Islet precursor cell (in vitro differentiated cells): ENCODE measurements at places on chromosomes 4 and X.

DNA sequence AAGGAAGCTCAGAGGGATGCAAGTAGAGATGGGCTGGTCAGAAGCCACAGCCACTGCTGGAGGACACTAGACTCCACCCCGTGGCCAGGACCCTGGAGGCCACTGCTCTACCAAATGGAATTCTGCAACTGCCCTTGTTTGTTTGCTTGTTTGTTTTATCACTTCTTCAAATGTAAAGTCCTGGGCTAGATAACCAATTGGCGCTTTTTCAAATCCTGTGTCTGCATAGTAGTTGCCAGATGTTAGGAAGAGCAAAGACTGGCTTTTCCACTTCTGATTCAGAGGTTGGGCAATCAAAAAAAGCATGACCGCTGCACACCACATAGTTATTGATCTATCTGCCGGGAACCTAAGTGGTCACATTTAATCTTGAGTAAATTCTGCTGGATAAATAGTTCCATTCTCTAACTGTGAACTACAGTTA, 255.2 kb upstream of the SFRP2 start:
- no peak for DNase-seq

- no peak for DNase-seq
Observed at GRCh38 chr4:90293320-90293719, 166.1 kb downstream of the CCSER1 start.

GRCh38 chrX:68746988-68747387, 81.8 kb upstream of the EFNB1 start:
- DNase-seq, result no peak

- peak; percentile 51 for DNase-seq
Observed at GRCh38 chr4:156575430-156576073, 396.0 kb downstream of the PDGFC start.

DNA sequence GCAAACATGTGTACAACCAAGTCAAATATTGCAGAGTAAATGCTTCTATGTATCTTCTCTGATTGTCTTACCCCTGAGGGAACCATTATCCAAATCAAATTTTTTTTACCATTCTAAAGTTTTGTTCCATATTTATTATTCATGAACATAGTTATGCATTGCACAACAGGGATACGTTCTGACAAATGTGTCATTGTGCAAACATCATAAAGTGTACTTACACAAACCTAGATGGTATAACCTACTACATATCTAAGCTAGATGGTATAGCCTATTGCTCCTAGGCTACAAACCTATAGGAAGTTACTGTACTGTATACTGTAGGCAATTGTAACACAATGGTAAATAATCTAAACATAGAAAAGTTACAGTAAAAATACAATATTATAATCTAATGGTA, 23.4 kb downstream of the BEX3 start:
- DNase-seq, result no peak

DNA sequence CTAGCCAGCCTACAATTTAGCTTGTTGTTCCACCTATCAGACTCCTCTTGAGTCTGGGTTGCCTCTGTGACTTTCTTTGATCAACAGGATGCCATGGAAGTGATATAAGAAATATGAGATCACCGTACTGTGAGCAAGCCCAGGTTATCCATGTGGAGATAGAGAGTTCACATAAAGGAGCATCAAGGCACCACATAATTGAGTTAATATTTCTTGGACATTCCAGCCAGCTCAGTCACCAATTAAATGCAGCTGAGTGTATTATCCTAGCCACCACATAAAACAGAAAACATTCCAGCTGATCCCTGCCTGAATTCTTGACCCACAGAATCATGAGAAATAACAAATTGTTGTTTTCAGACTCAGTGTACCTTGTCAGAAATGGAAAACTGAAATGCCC, 253.6 kb downstream of the PPP1R2C start:
- DNase-seq, result no peak

GRCh38 chr4:108172753-108173598, 4.2 kb upstream of the LEF1 start:
- DNase-seq, result peak; percentile 82

DNA sequence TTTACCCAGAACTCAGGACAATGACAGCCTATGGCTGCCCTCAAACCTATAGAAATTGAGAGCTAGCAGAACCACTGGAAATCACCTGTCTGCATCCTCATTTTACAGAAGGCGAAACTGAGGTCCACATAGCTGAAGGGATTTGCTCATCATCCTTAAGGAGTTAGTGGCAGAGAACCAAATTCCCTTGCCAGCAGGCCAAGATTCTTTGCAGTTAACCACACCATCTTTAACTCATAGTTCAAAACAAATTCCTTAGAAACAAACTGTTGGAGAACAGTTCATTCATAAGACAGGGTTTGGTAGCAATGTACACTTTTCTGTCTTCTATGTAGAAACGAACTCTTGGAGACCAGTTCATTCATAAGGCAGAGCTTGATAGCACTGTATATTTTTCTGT, 37.9 kb upstream of the RAP2C start:
- DNase-seq, result no peak

DNA sequence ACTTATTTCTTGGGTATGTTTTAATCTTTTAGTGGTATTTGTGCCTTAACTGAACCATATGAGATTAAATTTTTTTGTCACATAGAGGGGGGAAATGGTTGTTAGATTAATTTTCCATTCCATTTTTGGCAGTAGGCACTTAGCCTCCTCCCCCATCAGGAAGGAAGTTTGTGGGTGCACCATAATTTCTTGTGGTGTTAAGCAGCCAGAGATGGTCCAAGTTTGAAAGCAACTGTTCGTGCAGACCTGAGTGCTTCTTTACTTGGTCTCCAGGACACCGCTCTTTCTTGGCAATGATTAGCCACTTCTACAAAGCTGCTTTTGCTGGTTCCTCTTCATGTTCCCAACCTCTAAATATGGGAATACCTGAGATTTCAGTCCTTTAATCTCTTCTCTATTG, 92.7 kb upstream of the RPL34 start:
- no peak for DNase-seq

GRCh38 chr4:182276210-182277109, 33.3 kb downstream of the TENM3 start:
- no peak for DNase-seq

DNA sequence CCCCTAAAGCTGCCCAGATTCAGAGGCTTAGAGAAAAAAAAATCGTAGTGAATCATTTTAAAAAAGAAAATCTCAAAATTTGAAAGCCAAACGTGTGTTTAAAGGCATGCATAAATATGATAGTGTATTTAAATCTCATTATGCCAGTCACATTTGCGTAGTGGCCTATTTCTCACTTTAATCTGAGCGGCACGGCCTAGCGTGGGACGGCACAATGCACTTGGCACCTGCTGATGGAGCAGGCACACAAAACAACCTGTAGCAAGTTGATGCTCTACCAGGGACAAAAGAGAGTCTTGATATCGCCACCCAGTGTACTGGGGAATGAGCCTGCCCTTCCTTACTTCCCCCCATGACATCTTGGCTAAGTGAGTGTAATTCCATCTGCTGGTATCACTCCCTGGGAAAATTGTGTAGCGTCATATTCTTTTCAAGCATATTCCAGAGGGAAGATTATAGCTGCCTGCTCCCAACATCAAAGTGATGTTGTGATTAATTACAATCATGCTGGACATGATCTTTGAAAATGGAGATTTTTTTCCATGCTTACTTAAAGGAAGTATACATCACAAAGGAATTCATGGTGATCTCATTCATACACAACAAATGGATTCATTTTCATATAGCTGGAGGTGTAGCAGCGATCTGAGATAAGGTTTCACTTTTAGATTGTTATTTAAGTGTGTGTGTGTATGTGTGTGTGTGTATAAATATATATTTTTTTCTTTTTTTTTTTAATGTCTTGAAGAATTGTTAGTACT, 138.8 kb downstream of the DCTD start:
- DNase-seq, result no peak

DNA sequence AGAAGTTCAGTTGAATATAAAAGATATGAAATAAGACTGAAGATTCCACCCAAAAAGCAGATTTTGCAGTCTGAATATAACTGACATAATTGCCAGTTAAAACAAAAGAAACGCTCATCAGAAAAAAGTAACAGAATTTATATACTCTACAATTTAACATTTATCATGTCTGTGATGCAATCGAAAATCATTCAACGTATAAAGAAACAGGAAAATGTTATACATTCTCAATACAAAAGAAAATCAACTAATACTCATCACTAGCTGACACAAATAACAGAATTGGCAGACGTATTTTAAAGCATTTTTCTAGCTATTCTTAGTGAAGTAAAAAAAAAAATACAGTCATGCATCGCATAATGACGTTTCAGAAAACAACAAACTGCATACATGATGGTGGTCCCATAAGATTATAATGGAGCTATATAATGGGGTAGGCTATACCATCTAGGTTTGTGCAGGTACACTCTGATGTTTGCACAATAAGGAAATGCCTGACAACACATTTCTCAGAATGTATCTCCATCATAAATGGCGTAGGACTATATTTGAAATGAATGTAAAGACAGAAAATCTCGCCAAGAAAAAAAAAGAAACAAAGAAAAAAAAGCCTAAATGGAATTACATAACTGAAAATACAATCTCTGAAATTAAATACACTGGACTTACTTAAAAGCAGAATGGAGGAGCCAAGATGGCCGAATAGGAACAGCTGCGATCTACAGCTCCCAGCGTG, 34.3 kb downstream of the OR13H1 start:
- DNase-seq, result no peak

DNA sequence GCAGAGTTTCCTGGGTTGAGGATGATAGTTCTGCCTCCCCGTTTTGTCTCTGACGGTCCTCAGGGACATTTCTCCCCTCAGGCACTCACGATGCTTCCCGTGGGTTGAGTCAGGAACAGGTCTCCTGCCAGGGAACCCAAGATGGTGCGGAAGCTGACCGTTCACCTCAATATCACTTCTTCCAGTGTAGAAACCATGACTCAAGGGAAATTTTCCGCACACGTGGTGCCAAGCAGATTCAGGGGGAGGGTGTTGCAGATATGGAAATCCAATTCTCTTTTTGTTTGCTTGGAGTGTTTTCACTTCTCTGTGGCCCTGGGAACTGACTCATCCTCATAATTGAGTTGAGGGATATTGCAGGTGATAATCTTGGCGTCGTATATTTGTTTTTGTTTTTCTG, 46.7 kb downstream of the CXorf49B start:
- DNase-seq, result no peak

GRCh38 chr4:181674315-181674875, 568.8 kb upstream of the TENM3 start:
- no peak for DNase-seq

- DNase-seq, result no peak
Observed at GRCh38 chrX:23784470-23785331, 1.7 kb downstream of the SAT1 start.

- DNase-seq, result peak; percentile 68
Observed at GRCh38 chr4:56289934-56290333, 97.4 kb downstream of the AASDH start.

GRCh38 chrX:104137496-104137895, 19.3 kb downstream of the SLC25A53 start:
- no peak for DNase-seq

DNA sequence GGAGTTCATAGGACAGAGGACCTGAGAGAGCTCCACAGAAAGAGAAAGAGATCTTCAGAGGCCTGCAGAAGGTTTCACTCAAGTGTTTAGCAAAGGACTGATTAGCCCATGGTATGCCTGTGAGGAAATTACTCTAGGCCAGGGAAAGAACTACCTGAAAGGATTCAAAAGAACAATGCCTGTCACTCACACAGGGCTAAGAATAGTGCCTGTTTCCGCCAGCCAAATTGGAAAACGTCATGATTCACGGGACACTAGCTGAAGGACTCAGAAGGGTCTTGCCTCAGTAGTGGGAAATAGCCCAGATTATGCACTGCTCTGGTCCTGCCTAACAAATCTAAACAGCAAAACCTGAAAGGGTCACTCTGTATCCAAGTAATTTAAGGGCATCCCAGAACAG, 21.1 kb downstream of the SYTL4 start:
- DNase-seq, result no peak

DNA sequence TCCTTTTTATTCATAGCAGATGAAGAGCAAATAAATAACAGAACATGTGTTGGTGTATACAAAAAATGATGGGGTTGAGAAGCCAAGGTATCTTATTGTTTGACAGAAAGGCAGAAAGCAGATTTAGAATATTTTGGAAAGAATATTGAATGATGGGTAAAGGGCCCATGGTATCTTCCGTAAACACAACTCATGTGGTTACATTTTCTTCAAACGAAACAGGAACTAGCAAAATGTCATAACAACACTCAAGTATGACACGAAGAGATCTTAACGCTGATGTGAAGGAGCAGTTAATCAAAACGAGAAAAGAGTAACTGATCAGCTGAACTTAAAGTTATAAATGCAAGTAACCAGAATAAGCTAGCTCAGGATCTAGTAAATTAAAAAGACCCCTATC, 195.7 kb upstream of the GK2 start:
- no peak for DNase-seq

- no peak for DNase-seq
Observed at GRCh38 chr4:2900741-2901140, 57.1 kb downstream of the ADD1 start.

DNA sequence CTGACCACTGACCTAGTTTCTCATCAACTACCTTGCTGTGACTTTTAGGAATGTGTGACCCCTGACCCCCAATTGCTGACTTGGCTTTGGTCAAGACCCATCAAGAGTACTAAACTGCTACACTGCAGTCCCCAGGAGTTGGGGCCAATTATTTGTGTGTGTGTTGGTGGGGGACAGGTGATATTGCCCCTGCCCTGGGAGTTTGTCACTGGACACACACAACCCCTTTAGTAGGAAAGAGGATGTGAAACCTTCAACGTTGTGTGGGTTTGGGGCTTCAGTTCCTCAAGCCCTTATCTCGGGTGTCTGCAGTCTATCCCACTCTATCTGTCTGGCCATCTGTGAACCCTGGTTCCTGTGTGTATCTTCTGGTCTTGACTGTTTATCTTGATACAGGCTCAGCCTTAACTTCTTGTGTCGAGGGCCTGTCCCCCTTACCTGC, 6.5 kb downstream of the SASH3 start:
- DNase-seq, result no peak

DNA sequence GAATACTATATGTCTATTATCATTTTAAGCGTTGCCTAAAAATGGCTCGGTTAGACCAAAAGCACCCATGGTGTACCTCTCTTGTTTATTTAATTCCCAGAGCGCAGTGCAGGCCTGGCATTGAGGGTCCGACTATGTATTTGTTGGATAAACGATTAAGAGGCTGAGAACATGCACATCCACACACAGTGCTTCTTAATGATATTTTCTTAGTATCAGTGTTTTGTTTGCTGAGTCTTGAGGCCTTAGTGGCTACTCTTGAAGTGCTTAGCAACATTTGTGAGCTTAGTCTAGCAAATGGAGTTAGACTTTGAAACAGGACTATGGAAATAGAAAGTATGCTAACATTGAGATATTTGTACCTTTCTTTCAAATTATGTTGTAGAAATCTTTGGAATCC, 43.7 kb downstream of the CDS1 start:
- DNase-seq, result no peak

DNA sequence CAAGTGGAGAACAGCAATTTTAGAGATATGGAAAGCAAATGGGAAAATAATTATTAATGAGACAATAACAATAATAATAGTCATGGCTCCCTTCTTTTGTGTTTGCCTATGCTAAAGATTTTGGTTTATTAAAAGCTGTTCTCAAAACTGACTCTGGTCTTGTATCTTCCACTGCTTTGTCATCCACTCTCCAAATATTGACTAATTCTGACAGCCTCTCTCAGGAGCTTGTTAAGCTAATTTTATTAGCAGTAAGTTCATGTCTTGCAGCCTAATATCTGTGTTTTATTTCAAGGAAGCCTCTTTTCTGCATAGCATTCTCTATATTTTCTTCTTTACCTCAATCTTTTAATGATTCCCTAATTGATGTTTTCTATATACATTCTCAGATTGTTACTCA, 1419.8 kb downstream of the ARAP2 start:
- DNase-seq, result no peak

- DNase-seq, result no peak
Observed at GRCh38 chrX:39811376-39811775, 286.4 kb downstream of the BCOR start.
